ENCODE measurements at places on chromosomes 13 and 19. TPM values are rescaled to one million over a fixed set of nuclear protein-coding genes. Genes with fewer than 3 reads are reported as not detected.

The DNAAF3 gene
- polyA plus RNA-seq, result not detected

The TEKTIP1 gene
- polyA plus RNA-seq, result not detected

The CEACAM16 gene
- 0.35 TPM for polyA plus RNA-seq

The PNMA8B gene
- polyA plus RNA-seq, result 6.1 TPM

The ZNF491 gene
- polyA plus RNA-seq, result 2.3 TPM

The TEX26 gene
- 0.70 TPM for polyA plus RNA-seq

The PDCD2L gene
- 12.2 TPM for polyA plus RNA-seq

The EPN1 gene
- polyA plus RNA-seq, result 1.4 TPM

The U2AF2 gene
- polyA plus RNA-seq, result 3.7 TPM

The B3GLCT gene
- 10.5 TPM for polyA plus RNA-seq

The ALOX5AP gene
- not detected for polyA plus RNA-seq

The PLA2G4C gene
- polyA plus RNA-seq, result 27.6 TPM

All from Purkinje cell (primary cell).